ENCODE measurements at places on chromosomes 12 and 14.

- DNase-seq = no peak
Measured at GRCh38 chr14:58954901-58955861, 233.3 kb upstream of the DAAM1 start.

GRCh38 chr14:93975791-93976476, 436 bp downstream of the ASB2 start:
- no peak for DNase-seq

GRCh38 chr14:103550451-103551337, 11.8 kb downstream of the BAG5 start:
- DNase-seq = no peak

GRCh38 chr12:117040496-117040895, 58.7 kb downstream of the TESC start:
- DNase-seq = no peak

Measured in B cell (primary cell).